Upper lobe of right lung (tissue), 1 donor: ENCODE measurements at places on chromosomes 16 and 17. TPM values are rescaled to one million over a fixed set of nuclear protein-coding genes. Genes with fewer than 3 reads are reported as not detected.

GRCh38 chr17:16866436-16866835 lies 105.5 kb downstream of the TNFRSF13B start:
- DNase-seq = peak; percentile 34

DNA sequence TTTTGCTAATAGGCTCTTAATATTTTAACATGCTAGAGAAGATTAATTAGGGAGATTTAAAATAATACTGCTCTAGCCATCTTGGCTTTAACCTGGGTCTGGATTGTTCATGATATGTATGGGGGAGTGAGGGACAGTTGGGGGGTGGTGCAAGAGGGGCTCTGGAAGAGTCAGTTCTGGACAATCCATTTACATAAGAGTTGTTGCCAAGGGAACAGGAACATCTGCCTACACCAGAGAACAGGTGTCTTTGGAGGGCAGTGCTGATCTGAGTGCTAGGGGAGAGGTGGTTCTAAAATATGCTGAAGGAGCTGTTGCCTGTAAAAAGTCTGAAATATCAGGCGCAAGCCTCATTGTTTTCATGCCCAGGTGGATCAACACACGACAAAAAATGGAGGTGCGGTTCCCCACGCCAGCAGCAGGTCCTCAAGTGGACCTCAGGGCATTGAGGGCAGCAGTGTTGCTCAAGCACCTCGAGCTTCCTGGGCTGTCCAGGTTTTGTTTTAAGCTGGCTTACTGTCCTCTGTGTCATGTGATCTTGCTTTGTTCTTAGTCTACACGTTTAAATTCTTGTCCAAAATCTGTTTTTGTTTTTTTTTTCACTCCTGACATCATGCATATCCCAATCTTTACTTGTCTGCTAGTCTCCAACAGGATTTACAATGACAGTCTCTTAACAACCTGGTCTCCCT lies 25.4 kb upstream of the WSB1 start:
- DNase-seq = no peak

- no peak for DNase-seq
Observed at GRCh38 chr16:84607694-84608093, 10.2 kb downstream of the COTL1 start.

DNA sequence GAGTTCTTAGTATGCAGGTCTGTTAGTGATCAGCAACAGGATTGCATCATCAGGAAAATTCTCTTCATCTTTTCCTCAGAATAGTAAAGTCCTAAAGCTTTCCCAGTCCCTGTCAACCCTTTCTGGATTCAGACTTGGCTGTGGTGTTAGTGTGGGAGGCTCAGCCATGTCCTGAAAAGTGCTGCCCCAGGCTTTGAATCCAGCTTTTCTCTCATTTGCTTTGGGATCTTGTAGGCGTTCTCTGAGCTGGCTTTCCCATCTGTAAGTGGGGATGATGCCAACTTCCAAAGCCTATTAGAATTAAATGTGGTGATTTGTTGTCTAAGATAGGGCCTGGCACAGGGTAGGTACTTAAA lies 3.0 kb downstream of the ALKBH5 start:
- no peak for DNase-seq

- DNase-seq = no peak
Observed at GRCh38 chr16:181565-182021, 1.3 kb downstream of the HBQ1 start.

GRCh38 chr17:56913353-56913866 lies 439 bp downstream of the TRIM25 start:
- DNase-seq = peak; percentile 69

DNA sequence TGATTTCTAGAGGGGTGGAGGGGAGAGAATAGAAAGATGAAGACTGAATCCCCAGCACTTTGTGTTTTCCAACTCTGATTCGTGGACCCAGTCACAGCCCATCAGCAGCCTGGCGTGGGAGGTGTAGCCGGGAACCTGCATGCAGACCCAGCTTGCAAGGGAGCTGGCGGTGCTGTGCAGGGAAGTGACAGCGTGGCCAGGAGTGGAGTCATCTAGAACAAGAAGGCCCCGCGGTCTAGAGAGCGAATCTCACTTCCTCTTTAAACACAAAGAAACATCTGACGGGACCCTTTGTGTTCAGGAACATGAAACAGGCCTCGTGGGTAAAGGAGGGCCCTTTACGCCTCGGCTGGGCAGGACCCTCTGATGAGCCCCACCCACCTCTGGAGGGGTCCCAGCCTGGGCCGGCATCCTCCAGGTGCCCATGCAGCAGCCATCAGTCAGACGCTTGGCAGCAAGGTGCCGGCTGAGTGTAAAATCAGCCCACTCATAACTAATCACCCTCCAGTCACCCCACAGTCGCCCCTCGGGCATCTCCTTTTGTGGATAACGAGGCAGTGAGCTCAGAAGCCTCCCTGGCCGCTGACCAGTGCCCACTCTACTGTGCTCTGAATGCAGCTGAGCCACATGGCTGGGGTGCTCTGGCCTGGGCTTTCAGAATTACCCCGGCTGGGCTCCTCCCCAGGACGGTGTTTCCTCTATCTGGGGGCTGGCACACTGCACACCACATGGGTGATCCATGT lies 4.4 kb downstream of the SNAI3 start:
- DNase-seq = peak; percentile 81

DNA sequence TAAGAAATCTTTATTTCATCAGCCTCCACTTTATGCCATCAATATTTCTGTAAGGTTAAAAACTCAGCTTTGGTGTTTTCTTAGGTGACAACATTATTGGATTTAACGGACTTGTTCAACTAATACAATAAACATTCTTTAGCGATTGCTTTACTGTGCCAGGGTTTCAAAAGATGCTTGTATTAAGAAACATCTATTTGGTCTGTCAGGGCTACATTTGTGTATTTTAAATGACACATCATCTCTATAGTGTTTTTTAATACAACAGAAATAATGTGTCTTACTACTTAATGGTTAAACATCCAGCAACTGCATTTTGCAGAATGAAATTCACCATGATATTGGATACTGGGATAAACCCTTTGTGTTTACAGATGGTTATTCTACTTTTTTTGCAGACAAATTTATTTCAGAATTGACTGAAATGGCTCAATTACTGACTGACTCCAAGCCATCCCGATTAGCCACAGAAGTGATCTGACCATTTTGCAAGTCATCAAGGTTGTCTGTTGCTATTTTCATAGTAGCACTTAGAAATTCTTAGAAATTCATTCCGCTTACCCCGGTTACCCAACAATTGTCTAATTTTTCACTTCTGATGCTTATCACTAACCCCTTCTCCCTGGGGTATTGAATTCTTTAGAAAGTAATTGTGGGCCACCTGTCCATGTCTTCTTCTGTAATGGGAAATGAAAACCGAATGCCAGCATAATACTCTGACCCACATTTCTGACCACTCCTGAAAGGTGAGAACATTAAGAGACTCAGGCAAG lies 63.7 kb downstream of the HS3ST3A1 start:
- no peak for DNase-seq

DNA sequence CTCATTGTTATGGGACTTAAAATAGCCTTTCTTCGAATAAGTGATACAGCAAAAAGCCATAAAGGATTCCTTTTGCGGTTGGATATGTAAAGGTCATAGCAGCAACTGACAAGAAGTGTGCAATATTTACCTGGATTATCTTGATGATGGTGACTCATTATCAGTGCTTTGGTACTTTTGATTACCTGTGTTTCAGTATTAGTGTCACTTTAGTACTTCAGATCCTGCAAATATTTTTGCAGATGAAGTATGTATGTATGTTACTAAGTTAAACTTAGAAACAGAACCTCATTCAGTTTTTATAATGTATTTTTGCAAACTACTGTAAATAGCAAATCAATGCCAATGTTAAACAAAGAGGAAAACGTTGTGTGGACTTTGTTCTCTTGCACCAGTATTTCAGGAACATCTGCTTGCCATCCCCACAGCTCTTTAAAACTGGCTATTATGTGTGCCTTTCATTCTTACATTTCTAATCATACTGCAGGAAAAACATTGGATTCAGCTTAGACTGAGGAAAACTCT lies 10.5 kb downstream of the CNEP1R1 start:
- DNase-seq = no peak

GRCh38 chr17:17758941-17759563 lies 77.7 kb downstream of the SREBF1 start:
- no peak for DNase-seq

DNA sequence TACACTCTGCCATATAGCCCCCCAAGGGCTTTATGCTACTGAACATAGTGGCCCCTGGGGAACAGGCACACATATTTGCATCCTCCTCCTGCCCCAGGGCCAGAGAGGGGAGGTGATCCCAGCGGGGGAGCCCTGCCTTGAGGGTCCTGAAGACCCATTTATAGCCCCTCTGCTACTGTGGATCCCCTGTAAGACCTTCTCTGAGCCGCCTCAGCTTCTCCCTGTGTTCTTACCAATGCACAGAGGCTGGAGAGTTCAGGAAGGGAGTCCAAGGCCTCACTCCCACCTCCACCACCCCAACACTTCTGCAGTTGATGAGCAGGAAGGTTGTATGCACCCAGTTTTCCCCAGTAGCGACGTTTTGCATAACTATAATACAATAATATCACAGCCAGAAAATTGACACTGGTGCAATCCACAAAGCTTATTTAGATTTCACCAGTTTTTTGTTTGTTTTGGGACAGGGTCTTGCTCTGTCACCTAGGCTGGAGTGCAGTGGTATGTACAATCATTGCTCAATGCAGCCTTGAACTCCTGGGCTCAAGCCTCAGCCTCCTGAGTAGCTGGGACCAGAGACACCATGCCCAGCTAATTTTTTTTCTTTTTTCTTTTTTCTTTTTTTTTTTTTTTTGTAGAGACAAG lies 1.3 kb upstream of the FAM83G start:
- no peak for DNase-seq

DNA sequence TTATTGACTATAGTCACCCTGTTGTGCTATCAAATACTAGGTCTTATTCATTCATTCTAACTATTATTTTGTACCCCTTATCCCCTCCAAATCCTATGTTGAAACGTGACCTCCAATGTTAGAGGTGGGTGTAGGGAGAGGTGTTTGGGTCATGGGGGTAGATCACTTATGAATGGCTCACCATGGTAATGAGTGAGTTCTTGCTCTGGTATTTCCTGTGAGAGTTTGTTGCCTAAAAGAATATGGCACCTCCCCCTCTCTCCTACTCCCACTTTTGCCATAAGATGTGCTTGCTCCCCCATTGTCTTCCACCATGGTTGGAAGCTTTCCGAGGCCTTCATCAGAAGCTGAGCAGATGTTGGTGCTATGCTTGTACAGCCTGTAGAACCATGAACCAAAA lies 59.3 kb upstream of the BRD7 start:
- no peak for DNase-seq

- DNase-seq = peak; percentile 69
Observed at GRCh38 chr16:87216148-87216840, 100.9 kb downstream of the C16orf95 start.

DNA sequence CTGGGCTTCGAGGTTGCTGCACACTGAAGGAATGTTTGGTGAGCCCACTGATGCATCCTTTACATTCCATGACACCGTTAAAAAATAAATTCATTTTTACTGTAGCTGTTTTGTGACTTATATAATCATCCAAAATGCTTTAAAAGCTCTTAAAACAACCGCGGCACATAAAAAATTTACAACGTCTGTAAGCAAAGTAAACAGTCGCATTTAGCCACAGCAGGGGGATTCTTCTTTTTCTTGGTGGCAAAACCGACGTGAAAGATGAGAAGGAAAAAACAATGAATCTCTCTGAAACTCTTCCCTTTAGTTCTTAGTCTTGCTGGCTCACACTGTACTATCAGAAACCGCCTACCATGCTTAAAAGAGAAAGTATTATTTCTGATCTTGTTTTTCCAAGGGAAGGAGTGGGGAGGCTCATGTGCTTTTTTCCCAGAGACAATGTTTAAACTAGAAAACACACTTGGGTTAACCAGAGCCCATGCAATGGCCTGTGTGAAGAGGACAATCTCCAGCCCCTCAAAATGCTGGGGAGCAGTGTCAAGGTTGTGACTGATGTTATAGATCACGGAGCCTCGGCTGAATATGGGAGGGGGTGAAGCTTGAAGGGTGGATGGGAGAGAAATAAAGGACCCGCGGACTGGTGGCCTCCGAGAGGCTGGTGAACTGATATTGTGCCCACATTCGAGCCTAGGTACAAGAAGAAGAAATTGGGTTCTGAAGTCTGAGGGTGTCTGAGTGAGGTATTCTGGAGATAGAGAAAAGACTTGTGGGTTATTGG lies 91.1 kb downstream of the IRF8 start:
- no peak for DNase-seq

DNA sequence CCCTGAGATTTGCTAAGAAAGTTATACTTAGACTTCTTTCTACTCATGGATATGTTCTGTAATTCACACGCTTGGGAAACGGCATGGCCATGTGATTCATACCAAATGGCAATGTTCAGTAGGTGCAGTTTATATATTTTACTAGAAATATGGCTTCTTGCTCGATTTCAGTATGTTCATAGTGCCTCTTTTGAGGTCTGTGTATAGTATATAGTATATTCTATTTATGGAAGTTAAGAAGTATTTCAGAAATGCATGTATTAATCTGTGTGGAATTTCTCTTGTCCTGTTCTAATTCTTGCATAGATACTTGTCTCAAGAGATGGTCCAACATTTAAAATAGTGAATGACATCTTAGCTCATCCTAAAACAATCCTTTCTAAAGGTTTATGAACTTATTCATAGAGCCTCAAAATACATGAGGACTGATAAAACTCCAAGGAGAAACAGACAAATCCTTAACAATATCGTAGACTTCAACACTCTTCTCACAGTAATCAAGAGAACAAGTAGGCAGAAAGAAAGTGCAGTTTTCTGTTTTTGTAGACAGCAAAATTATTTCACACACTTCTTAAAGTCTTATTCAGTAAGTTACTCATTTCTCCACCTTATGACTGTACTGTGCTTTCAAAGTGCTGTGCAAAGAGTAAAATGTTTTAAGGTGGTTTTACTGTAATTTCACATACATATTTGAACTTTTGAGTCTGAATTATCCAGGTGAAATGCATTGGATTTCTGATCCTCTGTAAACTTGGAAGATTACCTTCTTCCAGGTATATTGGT lies 11.1 kb downstream of the BPTF start:
- DNase-seq = no peak

Gene CLDN7
- total RNA-seq = 117 TPM

Gene TOP3A
- total RNA-seq = 29.5 TPM

Gene CDH13
- total RNA-seq = 27.2 TPM

Gene HBZ
- total RNA-seq = not detected

Gene ZC3H18
- 44.5 TPM for total RNA-seq

Gene RAMP2
- 114 TPM for total RNA-seq

Gene TLCD3B
- total RNA-seq = not detected

Gene RAC3
- 3.4 TPM for total RNA-seq
